Esophagus muscularis mucosa (tissue), 4 donors: ENCODE measurements at places on chromosomes 7 and 10. TPM values are rescaled to one million over a fixed set of nuclear protein-coding genes. Genes with fewer than 3 reads are reported as not detected.

The AFAP1L2 gene
- 20.3 TPM for total RNA-seq

The AKR1C4 gene
- total RNA-seq: not detected

The GDF2 gene
- total RNA-seq: not detected

The TMEM130 gene
- 2.3 TPM for total RNA-seq

The EGR2 gene
- total RNA-seq: 1.7 TPM

The ALOX5 gene
- total RNA-seq: 17.6 TPM

The RPEL1 gene
- not detected for total RNA-seq

The PGAM2 gene
- 0.52 TPM for total RNA-seq

The TECTB gene
- not detected for total RNA-seq

The CYP3A7 gene
- not detected for total RNA-seq

The KIAA1549 gene
- 2.5 TPM for total RNA-seq

The MBL2 gene
- 0.06 TPM for total RNA-seq

The SEC23IP gene
- total RNA-seq: 22.4 TPM

The CSTF2T gene
- 35.1 TPM for total RNA-seq

The ANKRD30A gene
- not detected for total RNA-seq

The BAMBI gene
- total RNA-seq: 8.1 TPM

The RHOBTB1 gene
- 16.7 TPM for total RNA-seq

The PNPLA8 gene
- 32.4 TPM for total RNA-seq

The FGFBP3 gene
- total RNA-seq: 0.66 TPM

The SEMA3D gene
- total RNA-seq: 0.42 TPM

The CC2D2B gene
- total RNA-seq: 2.1 TPM
